ENCODE measurements at places on chromosomes 6 and 20.

DNA sequence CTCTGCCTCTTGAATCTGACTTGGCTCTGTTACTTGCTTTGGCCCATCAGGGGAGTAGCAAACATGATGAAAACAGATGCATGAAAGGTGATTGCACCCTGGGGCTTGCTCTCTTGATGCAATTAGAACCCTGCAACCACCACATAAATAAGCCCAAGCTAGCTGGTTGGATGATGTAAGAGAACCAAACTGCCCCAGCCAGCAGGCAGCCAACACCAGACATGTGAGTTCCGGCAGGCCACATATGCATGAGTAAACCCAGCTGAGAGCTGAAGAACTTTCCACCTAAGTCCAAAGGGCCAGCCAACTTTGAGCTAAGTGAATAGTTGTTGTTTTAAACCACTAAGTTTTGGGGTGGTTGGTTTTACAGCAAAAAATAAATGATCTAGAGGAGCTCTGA, 268.4 kb downstream of the FARS2 start:
- DNase-seq: no peak

DNA sequence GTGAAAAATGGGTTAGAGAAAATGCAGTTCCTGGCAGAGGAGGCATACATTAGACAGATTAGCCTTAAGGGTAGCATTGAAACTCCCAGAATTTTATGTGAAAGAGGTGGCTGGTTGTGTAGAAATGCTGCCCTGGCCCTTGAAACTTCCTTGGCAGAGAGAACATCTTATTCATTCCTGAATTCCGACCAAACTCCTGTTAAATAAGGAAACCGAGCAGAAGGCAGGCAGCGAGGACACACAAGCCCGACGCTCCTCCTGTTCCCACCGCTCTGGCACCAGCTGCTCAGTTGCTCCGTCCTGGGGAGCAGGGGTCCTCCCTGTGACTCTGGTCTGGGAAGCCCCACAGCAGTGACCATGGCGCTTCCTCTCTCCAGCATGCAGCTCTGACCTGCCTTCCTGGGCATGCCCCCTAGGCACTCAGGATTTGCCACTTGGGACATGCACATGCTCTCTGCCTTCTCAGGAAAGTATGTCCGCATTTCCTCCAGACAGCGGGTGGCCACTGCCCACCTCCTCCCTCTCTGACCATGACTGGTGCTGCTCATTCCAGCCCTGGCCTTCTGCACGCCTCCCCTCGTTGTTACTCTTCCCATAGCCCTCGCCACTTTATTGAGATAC, 35.2 kb upstream of the CLDN20 start:
- no peak for DNase-seq

- peak; percentile 43 for DNase-seq
These were observed at the start of gene CDH22 for GRCh38 chr20:46308258-46309157. TSS of gene CDH22 (minus strand) at chr20:46308498. CDS start at chr20:46251294, 57,204 bp downstream.

GRCh38 chr20:53309515-53309914, 284.1 kb downstream of the ZNF217 start:
- no peak for DNase-seq

- DNase-seq: no peak
These were observed 79.9 kb downstream of the ZNF217 start for GRCh38 chr20:53513489-53514298.

DNA sequence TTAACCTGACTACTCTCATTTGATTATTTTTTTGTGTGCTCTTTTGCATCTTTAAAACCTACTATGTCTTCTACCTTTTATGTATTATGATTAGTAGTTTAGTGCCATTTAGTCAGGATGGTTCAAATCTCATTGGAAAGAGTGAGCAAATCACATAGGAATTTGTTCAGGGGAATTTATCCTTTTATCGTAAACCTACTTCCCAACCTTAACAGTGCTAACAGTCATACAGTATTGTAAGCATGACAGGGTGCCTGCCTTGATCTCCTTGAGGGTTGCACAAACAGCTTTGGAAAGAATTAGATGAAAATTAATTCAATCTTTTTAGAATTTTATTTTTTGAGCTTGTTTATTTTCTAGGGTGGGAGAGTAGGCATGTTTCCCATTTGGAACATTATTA, 18.3 kb downstream of the RNF8 start:
- no peak for DNase-seq

GRCh38 chr6:34020807-34021553, 124.9 kb downstream of the GRM4 start:
- DNase-seq: no peak

GRCh38 chr20:4195499-4195898, 180.1 kb upstream of the RNF24 start:
- no peak for DNase-seq

DNA sequence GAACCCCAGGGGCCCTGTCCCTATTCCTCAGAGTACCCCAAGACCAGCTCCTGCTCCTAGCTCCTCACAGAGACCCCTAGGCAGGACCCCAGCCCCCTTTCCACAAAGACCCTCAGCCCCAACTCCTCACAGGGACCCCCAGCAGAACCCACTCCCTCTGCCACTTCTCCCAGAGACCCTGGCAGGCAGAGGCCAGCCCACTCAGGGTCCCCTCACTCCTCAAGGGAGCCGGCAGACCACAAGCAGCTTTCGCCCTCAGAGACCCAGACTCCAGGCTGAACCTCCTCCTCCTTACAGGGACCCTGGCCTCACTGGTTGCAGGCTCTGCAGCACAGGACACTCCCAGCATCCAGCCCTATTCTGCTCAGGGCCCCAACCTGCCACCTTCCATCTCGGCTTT, 575 bp downstream of the SLC44A4 start:
- no peak for DNase-seq

- no peak for DNase-seq
These were observed 52.8 kb upstream of the UST start for GRCh38 chr6:148693882-148694484.

GRCh38 chr6:93248631-93249030, 170.7 kb downstream of the EPHA7 start:
- no peak for DNase-seq

DNA sequence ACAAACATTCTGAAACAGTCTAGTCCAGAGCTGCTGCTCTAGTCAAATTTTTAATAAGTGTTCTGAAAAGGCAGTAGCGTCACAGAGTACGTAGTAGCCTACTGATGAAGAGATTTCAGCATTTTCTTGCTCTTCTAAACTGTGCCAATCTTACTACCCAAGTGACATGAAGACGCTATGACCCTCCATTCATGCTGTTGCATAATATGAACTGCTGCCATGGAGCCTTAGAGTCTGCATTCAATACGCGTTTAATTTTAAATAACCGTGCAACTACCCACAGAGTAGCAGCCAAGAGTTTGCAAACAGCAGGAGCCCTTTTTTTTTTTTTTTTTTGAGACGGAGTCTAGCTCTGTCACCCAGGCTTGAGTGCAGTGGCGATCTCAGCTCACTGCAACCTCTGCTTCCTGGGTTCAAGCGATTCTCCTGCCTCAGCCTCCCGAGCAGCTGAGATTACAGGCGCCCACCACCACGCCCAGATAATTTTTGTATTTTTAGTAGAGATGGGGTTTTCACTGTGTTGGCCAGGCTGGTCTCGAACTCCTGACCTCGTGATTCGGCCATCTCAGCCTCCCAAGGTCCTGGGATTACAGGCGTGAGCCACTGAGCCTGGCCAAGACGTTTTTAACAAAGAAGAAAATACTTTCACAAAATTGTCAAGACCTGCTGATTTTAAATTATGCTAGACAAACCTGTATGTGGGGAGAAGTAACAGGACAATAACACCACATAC, 44.3 kb downstream of the EZR start:
- DNase-seq: no peak

DNA sequence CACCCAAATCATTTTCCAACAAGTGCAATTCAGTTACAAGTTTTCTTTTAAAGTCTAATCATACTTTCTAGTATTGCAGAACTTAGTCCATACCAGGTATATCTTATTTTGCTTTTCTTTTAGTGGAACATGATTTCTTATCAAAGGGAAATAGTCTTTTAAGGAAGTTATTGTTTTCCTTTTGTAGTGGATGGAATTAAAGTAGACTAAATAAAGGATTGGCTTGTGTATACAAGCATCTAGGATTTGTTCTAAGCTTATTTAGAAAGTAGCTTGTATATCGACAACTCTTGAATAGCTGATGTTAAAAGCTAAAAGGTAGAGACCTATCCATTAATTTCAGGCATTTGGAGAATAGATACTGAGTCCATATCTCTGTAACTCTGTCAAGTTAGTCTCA, 14.8 kb downstream of the DCBLD1 start:
- no peak for DNase-seq

DNA sequence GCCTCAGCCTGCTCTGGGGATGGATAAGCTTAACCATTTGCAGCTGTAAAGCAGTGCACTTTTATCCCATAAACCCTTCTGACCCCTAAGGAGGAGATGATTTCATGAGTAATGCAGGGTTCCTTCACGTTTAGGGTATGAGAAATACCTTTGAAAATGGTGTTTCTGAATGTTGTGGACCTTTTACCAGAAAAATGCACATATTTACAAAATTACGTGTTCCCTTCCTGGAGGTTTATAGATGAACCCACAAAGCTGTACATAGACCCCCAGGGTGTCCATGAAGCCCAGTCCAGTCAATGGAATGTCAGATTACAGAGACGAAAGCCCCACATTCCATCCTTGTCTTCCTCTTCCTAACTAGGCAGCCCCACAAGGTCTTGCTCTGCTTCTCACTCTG, 78.6 kb upstream of the INSM1 start:
- DNase-seq: no peak

DNA sequence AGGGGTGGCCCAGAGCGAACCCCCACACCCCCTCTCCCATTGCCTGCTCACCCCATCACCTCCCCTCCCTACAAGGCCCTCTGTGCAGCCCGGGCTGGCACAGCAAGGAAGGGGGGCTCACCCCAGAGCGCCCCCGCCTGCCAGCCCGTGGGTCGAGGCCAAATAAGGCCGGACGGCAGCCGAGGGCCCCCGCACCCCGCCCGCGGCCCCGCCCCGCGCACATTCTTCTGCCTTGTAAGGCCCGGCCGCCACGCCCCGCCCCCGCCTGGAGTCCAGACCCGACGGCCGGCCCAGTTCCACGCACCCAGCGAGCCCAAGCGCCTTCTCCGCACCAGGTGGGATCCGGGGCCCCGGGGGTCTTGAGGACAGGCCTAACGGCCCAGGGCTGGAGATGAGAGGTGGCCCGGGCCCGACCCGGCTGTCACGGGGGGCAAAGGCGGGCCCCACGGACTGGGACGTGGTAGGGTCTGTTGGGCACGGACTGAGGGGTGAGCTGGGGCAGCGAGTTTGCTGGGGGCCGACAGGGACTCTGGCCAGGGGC, at the start of gene MYL9:
MYL9 (plus strand) TSS at position 293 of the 541 bp plus-strand sequence. CDS start 3,366 bp downstream, outside the sequence.
- no peak for DNase-seq

GRCh38 chr6:119542037-119542436, 192.5 kb upstream of the MAN1A1 start:
- no peak for DNase-seq

GRCh38 chr6:28211840-28212509, 13.1 kb upstream of the ZSCAN9 start:
- peak; percentile 15 for DNase-seq

DNA sequence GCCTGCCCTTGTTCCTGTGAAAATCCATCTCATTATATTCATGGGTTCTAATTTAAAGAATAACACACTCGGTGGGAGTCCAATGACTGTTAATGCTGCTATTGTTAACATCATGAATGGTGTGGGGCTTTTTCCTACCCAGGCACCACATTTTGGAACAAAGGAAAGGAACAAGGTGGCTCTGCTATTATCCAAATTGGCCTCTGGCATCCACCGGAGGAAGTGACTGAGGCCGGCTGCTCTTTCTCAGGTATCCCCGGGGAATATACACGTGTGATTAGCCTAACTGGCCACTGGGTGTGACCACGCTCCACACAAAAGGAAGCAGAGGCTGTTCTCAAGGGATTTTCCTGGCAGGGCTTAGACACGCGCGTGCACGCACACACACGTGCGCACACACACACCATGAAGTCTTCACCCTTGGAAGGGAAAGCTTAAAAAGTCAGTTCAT, 601.2 kb upstream of the ARID1B start:
- no peak for DNase-seq

DNA sequence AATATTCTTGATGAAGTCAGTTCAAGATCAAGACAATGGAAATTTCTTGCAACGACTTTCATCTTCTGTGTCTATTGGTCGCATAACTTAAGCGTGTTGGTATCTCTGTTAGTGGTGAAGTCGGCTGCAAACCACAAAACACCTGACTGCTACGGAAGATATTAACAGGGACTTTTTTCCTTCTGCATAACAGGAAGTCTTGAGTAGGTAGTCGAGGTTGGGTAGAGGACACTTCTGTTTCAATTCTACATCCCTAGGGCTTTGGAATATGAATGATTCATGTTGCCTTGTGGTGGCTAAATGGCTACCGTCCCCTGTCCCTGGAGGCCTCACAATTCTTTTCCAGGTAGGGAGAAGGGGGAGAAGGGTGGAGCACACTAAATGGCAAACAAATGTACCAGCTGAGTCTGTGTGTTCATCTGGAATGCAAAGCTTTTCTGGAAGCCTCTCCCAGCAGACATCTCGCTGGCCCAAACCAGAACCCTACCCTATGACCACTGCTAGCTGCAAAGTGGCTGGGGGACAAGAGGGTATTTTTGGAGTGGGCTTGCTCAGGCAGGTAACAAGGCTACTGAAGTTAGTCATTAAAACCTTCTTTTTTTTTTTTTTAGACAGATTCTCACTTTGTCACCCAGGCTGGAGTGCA, 34.6 kb upstream of the NKX2-2 start:
- peak; percentile 80 for DNase-seq

GRCh38 chr20:5913166-5913565, 37.2 kb downstream of the TRMT6 start:
- no peak for DNase-seq

DNA sequence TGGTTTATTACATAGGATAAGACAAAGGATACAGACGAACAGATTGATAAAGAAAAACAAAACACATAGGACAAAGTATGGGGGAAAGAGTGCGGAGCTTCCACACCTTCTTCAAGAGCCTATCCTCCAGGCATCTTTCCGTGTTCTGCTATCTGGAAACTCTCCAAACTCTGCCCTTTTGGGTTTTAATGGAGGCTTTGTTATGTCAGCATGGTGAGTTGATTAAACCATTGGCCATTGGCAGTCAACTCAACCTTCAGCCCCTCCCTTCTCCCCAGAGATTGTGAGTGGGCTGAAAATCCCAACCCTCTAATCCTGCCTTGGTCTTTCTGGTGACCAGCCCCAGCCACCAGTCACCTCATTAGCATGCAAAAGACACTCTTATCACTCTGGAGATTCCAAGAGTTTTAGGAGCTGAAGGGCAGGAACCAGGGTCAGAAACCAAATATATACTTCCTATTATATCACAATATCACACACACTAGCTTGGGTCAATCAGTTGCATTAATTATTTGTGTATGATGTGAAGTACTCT, 23.8 kb downstream of the HLA-DOB start:
- DNase-seq: no peak

- no peak for DNase-seq
These were observed 57.7 kb upstream of the SLC22A1 start for GRCh38 chr6:160063771-160064413.

GRCh38 chr20:1417273-1417672, 24.4 kb upstream of the FKBP1A start:
- DNase-seq: no peak

DNA sequence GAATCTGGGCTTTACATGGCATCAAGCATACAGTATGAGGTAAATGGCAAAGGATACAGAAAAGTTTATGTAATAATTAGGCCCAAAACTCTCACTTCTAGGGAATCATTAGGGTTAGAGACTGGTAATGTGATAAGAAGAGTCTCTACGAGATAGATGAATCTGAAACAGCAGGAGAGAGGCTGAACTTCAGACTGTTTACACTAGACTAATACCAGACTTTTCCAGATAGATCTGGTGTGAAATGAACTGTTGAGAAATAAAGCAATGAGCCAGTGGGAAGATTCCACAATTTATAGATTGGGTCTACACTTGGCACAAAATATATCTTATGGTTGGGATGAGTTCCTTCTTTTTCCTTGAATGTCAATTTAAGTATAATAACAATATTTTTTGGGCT, 134.3 kb downstream of the MAN1A1 start:
- no peak for DNase-seq

GRCh38 chr6:84065693-84066290, 32.2 kb downstream of the MRAP2 start:
- no peak for DNase-seq

Data from CD4-positive, alpha-beta T cell treated with Interleukin-21 for 1 hour (primary cell).